ENCODE measurements at places on chromosomes 16 and 17.

GRCh38 chr17:49294122-49294521, 63.5 kb upstream of the PHOSPHO1 start:
- no peak for DNase-seq

DNA sequence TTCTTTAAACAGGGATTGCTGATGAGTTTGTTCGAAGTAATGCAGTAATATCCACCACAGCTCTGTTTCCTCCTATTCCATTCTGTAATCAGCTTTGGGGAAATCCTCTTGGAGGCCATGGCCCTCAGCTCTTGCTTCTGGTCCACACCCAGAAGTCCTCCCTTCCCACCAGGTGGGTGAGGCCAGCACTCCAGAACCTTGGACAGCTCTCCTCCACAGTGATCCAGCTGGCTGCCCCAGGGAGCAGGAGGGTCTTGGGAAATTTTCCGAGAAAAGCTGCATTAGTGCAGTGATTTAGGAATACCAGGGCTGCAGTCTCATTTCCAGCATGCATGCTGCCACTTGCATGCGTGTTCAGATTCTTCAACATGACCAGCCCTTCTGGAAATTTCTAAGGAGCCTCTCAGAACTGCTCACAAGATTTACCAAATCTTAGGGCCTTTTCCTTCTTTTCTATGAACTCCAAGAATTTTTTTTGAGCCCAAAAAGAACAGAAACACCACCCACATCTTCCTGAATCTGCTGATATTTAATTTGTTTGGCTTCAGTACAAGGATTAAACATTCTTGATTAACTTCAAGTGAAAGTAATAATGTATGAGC, 4.2 kb downstream of the SMPD3 start:
- no peak for DNase-seq

DNA sequence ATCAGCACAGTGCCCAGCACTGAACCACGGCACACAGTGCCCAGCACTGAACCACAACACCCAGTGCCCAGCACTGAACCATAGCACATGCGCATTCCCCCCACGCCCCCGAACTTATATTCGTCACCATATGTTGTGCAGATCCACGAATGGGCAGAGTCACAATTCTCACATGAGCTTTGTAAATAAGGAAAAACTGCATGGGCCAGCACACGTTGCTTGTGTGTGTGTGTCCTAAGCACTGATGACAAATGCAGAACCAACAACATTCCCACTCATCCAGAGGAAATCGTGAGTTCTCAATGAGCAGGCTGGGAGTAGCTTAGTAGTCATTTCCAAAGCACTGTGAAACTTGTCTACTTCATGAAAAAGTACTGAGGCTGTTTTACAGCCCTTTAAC, 70.0 kb downstream of the ADCY9 start:
- no peak for DNase-seq

- DNase-seq: no peak
Measured at GRCh38 chr16:30786936-30787612, at the start of gene ZNF629. ZNF629 (minus strand) TSS chr16:30787205; CDS start chr16:30784482, 2,723 bp downstream.

GRCh38 chr16:54405478-54405877, 118.9 kb upstream of the IRX3 start:
- DNase-seq: no peak

GRCh38 chr17:73360961-73361761, 49.4 kb upstream of the CDC42EP4 start:
- no peak for DNase-seq

DNA sequence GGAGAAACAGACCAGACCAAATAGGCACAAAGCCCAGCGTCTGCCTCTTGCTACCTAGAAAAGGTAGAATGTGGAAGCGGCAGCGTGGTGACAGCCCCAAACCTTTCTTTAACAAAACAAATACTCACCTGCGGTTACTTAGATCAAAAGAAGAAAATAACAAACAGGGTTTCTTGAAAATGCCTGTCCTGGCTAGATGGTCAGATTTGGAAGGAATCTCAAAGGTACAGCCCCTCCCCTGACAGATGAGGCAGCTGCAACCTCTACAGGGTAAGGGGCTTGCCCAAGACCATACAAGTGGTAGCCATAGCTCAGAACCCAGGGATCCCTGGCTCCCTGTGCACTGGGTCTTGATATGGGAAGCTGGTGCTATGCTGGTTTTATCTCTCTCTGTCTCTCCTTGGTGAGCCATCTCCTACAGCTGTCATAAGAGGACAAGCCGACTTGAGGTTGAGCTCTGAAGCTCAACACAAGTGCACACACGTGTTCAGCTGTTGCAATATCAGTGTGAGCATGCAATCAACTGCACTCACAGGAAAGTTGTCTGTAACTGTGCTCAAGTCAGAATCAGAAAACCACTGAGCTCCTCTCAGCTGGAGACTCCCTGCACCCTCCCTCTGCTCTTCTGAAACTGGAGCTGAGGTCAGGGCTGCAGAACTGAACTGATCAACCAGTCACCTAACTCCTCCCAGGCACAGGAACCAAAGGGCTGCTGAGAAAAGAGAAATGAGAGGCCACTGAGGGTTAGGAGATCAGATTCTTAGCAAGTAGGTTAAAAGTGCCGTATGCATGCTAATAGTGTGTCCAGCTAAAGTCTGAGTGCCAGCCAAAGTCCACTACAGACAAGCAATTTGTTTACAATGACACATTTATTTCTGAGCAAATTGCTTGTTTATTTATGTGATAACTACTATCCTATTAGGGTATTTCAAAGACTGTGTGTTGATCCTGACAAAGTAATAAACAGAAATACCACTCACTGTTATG, 6.1 kb upstream of the RNF157 start:
- no peak for DNase-seq
